ENCODE measurements at places on chromosomes 3 and 15. TPM values are rescaled to one million over a fixed set of nuclear protein-coding genes. Genes with fewer than 3 reads are reported as not detected.
A peak's percentile ranks its signal among the peaks of the same experiment; 100 is the strongest.

DNA sequence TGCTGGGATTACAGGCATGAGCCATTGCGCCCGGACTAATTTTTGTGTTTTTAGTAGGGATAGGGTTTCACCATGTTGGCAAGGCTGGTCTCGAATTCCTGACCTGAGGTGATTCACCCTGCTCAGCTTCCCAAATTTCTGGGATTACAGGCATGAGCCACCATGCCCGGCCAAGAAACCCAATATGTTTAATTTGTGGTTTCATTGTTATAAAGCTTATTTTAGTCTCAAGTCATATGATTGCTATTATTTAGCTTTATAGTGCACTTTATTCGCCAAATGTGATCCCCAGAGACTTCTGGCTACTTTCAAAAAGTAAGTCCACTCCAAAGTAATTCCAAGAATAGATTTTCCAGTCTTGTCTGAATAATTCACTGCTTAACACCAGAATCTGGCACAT is 19.3 kb upstream of the SLC4A7 start:
- H3K4me1 ChIP-seq: peaks cover 8% of the 10 kb centered on the region
- no peak overlapping the region for H3K27ac ChIP-seq
- H3K36me3 ChIP-seq: no peaks in the 10 kb centered on the region
- H3K4me3 ChIP-seq: no peak overlapping the region
- no peaks in the 10 kb centered on the region for H3K27me3 ChIP-seq

PLS1 gene
- 23.9 TPM for total RNA-seq

ATP13A3 gene
- total RNA-seq: 84.8 TPM

MYL3 gene
- total RNA-seq: 2.0 TPM

- no peak for DNase-seq
- H3K4me3 ChIP-seq: no peak overlapping the region
- no peaks in the 10 kb centered on the region for H3K36me3 ChIP-seq
- no peak overlapping the region for H3K27ac ChIP-seq
Observed at GRCh38 chr3:52783211-52783555, 5.8 kb downstream of the ITIH1 start.

CSPG4 gene
- 15.0 TPM for total RNA-seq

GRCh38 chr3:32886296-32886695 is 65.1 kb upstream of the CCR4 start:
- no peak overlapping the region for H3K27ac ChIP-seq
- H3K36me3 ChIP-seq: peaks cover 9% of the 10 kb centered on the region
- no peaks in the 10 kb centered on the region for H3K27me3 ChIP-seq
- no peak overlapping the region for H3K4me3 ChIP-seq

GPR27 gene
- total RNA-seq: 2.6 TPM

SLC12A1 gene
- total RNA-seq: not detected

DNA sequence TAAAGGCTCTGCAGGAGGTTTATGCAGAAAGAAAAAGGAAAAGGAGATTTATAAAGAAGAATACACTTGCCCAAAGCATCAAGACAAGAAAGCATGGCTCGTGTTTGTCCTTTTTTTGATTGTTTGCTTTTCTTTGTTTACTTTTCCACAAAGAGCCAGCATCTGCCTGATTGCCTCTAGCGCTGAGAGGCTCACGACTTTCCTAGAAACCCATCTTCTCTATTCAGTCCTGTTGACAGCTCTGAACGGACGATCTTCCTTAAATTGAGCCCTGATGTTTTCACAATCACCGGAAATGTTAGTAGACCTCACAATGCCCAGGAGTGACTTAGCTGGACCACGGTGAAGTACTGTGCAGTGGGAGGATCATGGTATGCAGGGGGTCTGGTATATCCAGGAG is 12.4 kb downstream of the GP5 start:
- no peak for DNase-seq
- peaks cover 1% of the 10 kb centered on the region for H3K27me3 ChIP-seq
- H3K36me3 ChIP-seq: no peaks in the 10 kb centered on the region
- H3K4me3 ChIP-seq: no peak overlapping the region

GRCh38 chr3:48848816-48849515 is 1.3 kb upstream of the PRKAR2A start:
- peak; percentile 14 for DNase-seq
- H3K4me1 ChIP-seq: peaks cover 25% of the 10 kb centered on the region
- H3K27ac ChIP-seq: peak overlapping the region; percentile 96
- H3K4me3 ChIP-seq: no peak overlapping the region
- no peaks in the 10 kb centered on the region for H3K27me3 ChIP-seq

GRIP2 gene
- total RNA-seq: 1.1 TPM

PPM1L gene
- 14.9 TPM for total RNA-seq

- DNase-seq: no peak
- no peaks in the 10 kb centered on the region for H3K4me1 ChIP-seq
- peaks cover 24% of the 10 kb centered on the region for H3K36me3 ChIP-seq
- no peak overlapping the region for H3K27ac ChIP-seq
- no peak overlapping the region for H3K4me3 ChIP-seq
- no peaks in the 10 kb centered on the region for H3K27me3 ChIP-seq
Observed at GRCh38 chr3:105719791-105720190, 149.0 kb downstream of the CBLB start.

DNA sequence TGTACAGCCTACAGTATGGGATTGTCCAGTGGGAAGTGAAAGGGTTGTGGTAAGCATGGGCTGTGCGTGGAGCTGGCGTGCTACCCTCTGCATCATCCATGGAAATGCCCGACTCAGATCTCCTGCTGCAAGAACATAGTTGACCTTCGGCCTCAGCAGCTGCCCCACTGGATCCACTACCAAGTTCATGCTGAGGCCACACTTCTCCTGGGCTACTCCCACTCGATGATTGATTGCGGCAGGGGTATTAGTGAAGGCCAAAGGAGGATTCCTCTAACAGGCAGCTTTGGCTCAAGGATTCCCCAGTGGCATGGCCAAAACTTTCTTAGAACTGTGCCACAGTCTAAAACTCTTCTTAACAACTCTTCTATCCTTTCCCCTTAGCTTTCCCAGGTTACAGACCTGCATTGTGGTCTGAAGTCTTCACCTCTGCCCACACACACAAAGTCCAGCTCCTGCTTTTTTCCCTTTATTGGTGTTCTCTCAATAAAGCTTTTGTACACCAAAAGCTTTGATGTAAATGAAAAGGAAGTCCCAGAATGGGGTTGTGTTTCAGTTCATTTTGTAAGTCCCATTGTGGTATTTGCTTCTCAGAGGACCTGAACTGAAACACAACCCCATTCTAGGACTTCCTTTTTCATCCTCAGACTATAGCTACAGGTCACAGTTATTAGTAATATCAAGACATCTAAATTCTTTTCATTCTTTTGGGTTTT is 4.9 kb upstream of the TBC1D5 start:
- H3K36me3 ChIP-seq: no peaks in the 10 kb centered on the region
- no peak overlapping the region for H3K4me3 ChIP-seq
- H3K27me3 ChIP-seq: no peaks in the 10 kb centered on the region
- no peak overlapping the region for H3K27ac ChIP-seq
- H3K4me1 ChIP-seq: peaks cover 10% of the 10 kb centered on the region

DNA sequence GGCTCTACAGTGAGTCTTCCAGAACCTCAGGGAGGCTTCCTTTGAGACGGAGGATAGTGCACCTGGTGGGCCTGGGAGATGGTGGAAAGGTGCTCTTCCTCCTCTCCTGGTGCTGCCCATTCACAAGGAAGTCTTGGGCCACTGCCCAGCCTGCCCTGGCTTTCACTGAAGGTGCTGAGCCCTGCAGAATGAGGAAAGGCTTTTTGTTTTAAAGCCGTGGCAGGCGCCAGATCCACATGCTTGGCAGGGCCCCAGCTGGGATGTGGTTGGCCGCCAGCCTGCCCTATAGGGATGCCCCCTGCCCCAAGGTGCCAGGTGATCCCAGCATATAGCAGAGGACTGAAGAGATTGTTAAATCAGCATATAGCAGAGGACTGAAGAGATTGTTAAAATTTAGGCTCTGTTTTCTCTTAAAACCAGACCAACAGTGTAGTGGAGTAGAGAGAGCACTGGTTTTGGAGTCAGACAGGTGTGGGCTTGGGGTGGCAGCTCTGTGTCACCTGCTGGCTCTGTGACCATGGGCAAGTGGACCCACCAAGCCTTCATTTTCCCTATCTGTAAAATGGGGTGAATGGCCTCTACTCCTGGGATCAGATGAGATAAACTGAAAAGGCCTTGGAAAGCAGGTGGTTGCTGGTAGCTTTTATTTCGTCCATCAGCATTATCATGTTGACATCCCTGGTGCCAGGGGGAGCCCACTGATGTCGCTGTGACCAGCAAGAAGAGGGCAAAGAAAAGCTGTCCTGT is 53.3 kb downstream of the SLC6A6 start:
- no peak overlapping the region for H3K4me3 ChIP-seq
- H3K27me3 ChIP-seq: no peaks in the 10 kb centered on the region
- H3K4me1 ChIP-seq: peaks cover 56% of the 10 kb centered on the region
- peak; percentile 61 for DNase-seq

TERC gene
- 2.9 TPM for total RNA-seq

ITGB5 gene
- 93.1 TPM for total RNA-seq

IL17RE gene
- total RNA-seq: 21.5 TPM

DNA sequence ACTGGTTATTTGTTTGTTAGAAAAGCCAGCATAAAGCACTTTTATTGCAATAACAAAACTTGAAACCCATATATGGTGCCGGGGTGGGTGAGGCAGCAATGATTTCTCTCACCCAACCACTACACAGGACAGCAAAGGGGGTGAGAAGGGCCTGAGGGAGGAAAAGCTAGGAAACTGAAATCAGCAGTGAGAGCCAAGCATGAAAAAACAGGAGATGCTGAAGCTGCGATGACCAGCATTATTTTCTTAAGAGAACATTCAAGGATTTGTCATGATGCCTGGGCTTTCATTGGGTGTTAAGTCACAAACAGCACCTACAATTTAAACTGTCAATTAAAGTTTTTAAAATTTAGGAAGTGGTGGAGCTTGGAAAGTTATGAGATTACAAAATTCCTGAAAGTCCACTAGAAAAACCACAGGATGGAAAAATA is 11.9 kb upstream of the TM4SF4 start:
- DNase-seq: no peak
- H3K36me3 ChIP-seq: no peaks in the 10 kb centered on the region
- no peaks in the 10 kb centered on the region for H3K27me3 ChIP-seq
- H3K4me1 ChIP-seq: peaks cover 4% of the 10 kb centered on the region
- no peak overlapping the region for H3K4me3 ChIP-seq
- H3K27ac ChIP-seq: no peak overlapping the region

DNA sequence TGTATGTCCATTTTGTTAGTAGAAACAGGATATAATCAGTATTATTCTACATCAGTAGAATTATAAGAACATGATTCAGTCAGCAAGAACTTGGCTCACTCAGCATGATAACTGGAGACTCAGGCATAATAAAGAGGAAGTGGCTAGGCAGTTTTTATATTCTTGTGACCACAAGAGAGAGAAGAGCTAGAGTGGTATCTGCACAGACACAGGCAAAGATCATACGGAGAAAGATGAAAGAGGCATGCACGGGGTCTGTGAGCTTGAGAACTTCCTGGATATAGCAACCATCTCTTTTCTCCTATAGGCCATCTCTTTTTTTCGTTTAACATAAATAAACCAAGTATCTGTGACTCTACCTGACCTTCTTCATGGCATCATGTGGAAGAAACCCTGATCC is 46.8 kb downstream of the MYO5A start:
- H3K27me3 ChIP-seq: no peaks in the 10 kb centered on the region
- H3K36me3 ChIP-seq: no peaks in the 10 kb centered on the region
- H3K4me1 ChIP-seq: peaks cover 41% of the 10 kb centered on the region
- H3K27ac ChIP-seq: no peak overlapping the region

DNA sequence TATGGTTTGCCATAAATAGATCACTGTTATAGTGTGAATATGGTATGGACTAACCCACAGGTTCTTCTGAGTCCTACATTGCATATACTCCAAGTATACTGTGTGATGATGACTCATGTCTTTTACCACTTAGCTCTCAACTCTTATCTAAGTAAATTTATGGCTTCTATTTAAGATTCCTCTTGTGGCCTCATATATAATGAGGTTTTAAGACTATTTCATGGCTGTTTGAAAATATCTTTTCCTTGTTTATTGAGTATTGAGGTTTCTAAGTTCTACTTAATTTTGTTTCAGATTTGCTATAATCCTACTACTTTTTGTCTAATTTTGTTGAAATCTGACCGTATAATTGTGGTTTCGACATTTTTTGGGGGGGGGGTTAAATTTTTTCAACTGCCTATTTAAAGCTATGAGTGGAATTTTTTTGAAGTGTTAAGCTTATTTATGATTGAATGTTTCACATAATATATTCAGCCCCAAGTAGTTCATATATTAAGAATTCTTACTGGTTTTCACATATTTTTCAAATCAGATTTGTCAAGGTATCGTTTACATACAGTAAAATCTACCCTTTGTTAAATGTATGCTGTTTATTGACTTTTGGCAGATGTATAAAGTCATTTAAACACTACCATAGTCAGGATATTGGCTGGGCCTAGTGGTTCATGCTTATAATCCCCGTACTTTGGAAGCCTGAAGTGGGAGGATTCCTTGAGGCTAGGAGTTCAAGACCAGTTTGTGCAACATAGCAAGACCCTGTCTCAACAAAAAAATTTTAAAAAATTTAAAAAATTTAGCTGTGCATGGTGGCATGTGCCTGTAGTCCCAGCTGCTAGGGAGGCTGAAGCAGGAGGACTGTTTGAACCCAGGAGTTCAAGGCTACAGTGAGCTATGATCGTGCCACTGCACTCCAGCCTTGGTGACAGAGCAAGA is 11.7 kb downstream of the SLC25A36 start:
- no peaks in the 10 kb centered on the region for H3K27me3 ChIP-seq
- no peak for DNase-seq
- peaks cover 9% of the 10 kb centered on the region for H3K36me3 ChIP-seq
- peaks cover 57% of the 10 kb centered on the region for H3K4me1 ChIP-seq

DNA sequence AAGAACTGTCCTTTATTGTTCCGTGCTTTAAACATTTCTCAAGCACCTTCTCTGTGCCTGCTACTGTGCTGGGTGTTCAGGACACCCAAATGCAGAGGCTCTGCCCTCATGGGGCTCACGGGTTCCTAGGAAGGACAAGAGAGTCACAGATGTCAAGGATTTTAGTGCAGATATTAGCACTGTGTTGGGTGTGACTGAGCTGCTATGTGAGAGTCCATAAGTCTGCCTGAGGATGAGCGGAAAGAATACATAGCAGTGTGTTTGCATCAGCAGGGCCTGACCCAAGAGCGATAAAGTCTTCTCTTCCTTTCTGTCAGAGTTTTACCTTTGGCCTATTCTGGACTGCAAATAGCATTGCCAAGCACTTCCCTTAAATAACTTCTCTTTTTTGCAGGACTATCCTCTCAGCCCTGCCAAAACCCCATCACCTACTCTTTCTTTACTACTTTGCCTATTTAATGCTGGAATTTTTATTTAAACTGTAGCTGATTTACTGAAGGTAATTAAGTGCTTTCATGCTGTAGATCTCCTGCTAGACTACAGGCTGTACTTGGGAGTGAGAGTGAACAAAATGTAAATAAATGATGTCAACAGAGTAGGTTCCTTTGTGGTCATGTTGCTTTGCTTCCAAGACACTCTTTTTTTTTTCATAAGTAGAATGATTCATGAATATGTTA is 459.4 kb upstream of the TPRG1 start:
- H3K4me3 ChIP-seq: no peak overlapping the region
- H3K36me3 ChIP-seq: no peaks in the 10 kb centered on the region
- no peaks in the 10 kb centered on the region for H3K27me3 ChIP-seq
- peak overlapping the region; percentile 67 for H3K27ac ChIP-seq

CORO2B gene
- 6.8 TPM for total RNA-seq

C3orf80 gene
- 1.2 TPM for total RNA-seq

GRCh38 chr3:43748645-43749044 is 57.9 kb downstream of the ABHD5 start:
- H3K4me1 ChIP-seq: peaks cover 6% of the 10 kb centered on the region
- no peak overlapping the region for H3K4me3 ChIP-seq
- no peak overlapping the region for H3K27ac ChIP-seq
- H3K36me3 ChIP-seq: no peaks in the 10 kb centered on the region
- no peaks in the 10 kb centered on the region for H3K27me3 ChIP-seq

CCRL2 gene
- total RNA-seq: 23.5 TPM

TMEM158 gene
- total RNA-seq: 0.80 TPM

- DNase-seq: no peak
- no peaks in the 10 kb centered on the region for H3K27me3 ChIP-seq
- H3K36me3 ChIP-seq: peaks cover 25% of the 10 kb centered on the region
- H3K4me3 ChIP-seq: no peak overlapping the region
- H3K27ac ChIP-seq: no peak overlapping the region
- peaks cover 19% of the 10 kb centered on the region for H3K4me1 ChIP-seq
Observed at GRCh38 chr3:111919370-111920065, 59.3 kb upstream of the ABHD10 start.
